Brain (organoid and tissue), 16 donors: ENCODE measurements at places on chromosomes 16 and 17. TPM values are rescaled to one million over a fixed set of nuclear protein-coding genes. Genes with fewer than 3 reads are reported as not detected.

Gene PPY
- not detected for polyA plus RNA-seq

Gene KRT20
- polyA plus RNA-seq = not detected

Gene LGALS9B
- not detected for polyA plus RNA-seq

Gene LITAFD
- not detected for polyA plus RNA-seq

Gene TNP2
- polyA plus RNA-seq = not detected

Gene RSAD1
- 17.8 TPM for polyA plus RNA-seq

Gene ANKFN1
- 0.41 TPM for polyA plus RNA-seq
